Activated CD4-positive, alpha-beta T cell treated with anti-CD3 and anti-CD28 coated beads for 24 hours (primary cell): ENCODE measurements at places on chromosomes 3 and 15.

DNA sequence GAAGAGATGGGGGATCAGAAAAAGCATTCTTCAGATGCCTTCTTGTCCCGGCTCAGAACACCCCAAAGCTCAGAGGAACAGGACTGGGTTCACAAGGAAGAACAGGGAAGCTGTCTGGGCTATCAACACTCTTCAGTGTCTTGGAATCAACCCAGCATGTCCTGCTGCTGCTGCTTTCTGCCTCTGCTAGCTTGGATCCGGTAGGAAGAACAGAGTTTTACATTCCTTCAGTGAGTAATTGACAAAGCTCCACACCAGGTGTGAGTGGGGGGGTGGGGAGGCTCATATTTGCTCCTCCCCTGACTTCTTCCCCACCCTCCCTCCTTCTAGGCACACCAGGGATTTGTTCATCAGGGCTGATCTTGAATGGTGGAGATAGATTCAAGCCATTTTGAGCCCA, 13.1 kb upstream of the ETV5 start:
- DNase-seq = no peak

- DNase-seq = no peak
These were observed 295.7 kb downstream of the SOX2 start for GRCh38 chr3:182007441-182007840.

DNA sequence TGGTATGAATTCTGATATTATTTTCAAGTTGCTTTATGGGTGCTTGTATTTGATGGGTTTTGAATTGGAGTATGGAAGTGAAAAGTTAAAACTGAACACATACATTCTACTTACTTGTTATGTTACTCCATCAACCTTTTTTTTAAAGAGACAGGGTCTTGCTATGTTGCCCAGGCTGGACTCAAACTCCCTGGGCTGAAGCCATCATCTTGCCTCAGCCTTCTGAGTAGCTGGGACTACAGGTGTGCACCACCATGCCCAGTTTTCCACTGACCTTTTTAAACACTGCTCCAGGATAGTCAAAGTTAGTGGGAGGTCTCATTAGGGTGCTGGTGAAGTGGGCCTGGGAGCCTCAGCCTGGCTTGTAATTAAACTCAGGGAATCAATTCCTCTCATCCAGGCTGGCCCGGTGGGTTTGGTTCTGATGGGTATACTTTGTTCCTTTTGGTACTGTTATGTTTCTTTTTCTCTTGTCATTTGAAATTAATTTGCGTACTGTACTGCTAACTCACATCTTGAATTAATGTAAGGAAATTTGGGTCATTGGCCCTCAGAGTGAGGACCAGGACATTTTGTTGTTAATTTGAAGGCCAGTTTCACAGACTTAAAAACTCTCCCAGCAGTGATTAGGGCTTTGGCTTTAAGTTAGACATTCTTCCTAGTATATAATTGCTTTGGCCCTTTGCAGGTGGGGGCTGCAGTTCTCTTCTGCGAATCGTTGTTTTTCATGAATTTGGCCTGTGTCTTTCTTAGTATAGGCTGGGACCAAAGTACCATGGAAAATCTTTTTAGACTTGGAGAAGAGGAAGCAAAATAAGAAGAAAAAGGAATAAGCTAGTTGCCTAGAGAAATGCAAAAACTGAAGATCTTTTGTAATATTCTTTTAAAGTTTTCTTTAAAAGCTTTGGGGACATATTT, 66.9 kb downstream of the FNDC3B start:
- DNase-seq = no peak

GRCh38 chr3:15116032-15116669, 17.2 kb upstream of the RBSN start:
- DNase-seq = no peak

DNA sequence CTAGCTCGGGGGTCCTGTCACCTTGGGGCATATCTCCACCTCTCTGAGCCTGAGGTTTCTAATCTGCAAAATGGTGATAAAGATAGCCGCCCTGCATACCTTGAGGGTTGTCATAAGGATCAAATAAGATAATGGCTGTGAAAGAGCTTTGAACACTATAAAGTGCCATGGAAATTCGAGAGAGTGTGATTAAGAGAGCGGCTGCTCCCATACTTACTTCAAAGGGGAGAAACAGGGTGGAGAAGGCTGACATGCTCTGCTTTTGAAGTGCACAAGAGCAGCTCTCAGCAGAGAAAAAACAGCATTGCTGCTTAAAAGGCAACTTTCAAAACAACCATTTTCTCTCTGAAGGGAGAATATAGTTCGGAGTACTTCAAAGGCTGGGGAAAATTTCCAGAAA, 529.2 kb downstream of the EPHB1 start:
- DNase-seq = no peak

DNA sequence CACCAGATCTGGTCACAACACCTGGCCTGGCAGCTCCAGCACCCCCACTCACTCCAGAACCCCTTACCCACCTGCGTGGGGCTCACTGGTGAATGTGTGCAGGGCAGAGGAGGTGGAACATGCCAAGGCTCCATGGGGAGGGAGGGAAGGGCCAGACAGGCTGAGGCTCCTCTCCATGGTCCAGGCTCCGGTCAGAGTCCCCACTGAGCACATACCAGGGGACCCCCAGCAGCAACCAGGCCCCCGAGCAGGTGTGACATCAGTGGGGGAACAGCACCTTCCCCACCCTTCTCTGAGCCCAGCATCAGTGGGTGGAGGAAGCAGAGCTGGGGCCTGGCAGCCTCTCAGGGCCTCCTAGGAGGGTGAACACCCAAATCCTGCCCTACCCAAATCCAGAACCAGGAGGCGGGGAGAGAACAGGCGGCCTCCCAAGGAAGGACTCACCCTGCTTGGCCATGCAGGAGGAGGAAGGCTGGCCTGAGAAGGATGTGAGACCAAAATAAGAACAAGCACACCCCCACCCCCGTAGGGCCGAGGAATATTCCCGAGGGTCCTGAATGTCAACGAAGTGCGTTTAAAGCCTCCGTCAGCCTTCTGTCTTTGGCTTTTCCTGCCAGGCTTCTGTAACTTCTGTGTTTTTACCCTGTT, 1.1 kb upstream of the GP9 start:
- no peak for DNase-seq

DNA sequence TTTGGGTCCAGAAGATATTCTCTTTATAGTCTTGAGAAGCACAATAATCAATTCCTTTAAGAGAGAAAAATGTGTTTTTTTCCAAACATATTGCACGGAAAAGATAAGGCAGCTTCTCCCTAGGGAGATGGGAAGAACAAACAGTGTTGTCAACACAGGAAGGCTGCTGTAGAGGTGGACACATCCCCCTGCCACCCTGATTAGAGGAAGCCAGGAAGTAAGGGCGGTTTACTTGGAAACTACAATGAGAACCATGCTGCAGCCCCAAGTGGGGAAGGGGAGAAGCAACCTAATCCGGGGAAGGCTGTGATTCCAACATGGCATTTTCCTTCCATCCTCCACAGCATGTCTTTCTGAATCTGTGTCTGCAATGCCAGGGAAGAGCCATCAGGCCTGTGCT, 256.9 kb upstream of the TGFBR2 start:
- DNase-seq = no peak

DNA sequence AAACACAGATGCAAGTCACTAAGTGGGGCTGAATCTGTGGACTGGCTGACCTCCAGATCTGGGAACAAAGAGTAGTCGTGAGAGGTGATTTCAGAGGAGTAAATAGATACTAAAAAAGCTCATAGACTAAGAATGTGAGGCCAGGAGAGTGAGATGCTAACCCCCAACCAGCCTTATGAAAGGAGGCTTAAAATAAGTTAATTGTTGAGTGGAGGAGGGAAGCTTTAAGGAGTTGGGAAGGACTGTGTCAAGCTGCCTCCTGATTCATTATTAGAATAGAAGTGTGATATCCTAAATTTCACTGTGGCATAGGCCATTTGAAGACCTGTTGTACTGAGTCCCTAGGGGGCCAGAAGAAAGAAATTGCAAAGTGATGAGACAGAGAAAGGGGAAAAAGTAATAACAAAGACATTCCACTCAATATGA, 107.6 kb downstream of the RBPMS2 start:
- DNase-seq = no peak
